ENCODE measurements at places on chromosomes 11 and 22.

DNA sequence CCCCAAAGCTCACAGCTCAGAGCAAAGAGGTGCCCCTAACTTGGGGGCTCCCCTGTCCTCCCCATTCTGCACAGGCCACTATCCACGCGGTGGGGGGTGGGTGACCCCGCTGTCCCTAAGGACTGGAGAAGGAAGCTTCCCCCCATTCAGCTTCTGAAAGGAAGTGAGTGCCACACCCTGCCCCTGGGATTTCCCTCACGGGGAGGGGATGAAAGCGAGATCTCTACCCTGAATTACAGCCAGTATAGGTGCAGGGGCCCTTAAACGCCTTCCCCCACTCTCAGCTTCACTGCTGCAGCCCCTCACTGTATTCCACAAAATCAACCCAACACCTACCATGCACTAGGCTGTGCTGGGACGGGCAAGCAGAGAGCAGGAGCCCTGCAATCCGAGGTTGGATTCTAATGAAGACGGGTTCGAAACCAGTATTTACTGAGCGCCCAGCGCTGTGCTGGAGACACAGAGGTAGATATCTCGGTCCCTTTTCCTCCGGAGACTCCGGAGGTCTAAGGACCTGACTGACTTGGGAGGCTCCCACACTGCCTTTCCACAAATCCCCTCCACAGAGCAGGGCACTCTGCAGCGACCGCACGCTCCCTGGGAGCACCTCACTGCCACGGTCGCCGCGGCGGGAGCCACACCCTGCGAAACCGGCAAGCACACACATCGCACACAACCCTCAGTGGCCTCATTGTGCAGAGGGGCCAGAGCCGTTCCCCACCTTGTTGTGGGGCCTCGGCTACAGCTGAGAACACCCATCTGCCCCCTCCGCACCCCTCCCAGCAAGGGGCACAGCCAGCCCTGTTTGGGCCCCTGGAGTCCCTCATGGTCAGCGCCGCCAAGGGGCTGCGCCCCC is 1.8 kb downstream of the AHNAK start:
- peak; percentile 32 for DNase-seq

- no peak for DNase-seq
Observed at GRCh38 chr11:46534711-46535110, 59.1 kb downstream of the AMBRA1 start.

DNA sequence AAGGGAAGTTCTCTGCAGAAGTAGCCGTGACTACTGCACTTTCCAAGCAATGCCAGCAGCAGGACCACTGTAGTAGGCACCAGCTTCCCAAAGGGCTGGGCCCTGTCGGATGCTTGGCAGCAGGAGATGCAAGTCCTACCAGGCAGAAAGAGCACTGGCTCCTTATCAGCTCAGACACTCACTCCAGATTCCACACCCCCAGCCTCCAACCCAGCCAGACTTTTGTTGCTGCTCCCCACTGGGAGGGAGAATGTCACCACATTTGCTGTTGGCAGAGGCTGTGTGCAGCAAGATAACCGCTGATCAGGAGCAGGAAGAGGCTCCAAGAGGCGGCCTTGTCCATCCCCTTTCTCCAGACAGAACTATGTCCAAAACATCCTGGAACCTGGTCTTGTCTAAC is 118.7 kb downstream of the C11orf58 start:
- DNase-seq, result no peak

DNA sequence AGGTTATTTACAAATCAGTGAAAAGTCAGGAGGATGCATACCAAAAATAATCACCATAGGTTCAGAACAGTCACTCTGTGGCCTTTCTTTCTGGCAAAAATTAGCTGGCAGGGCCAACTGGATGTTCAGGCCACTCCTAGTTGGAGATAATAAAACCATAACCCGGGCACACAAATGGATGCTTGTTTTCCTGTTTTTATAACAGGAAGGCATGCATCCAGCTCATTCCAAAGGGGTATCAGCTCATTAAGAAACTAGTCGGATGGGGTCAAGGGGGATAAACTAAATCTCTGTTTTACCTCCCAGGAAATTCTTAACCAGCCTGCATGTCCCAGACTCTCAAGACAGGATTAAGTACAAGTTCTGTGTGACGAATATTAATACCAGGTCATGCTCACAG is 81.0 kb downstream of the FBXO7 start:
- no peak for DNase-seq

DNA sequence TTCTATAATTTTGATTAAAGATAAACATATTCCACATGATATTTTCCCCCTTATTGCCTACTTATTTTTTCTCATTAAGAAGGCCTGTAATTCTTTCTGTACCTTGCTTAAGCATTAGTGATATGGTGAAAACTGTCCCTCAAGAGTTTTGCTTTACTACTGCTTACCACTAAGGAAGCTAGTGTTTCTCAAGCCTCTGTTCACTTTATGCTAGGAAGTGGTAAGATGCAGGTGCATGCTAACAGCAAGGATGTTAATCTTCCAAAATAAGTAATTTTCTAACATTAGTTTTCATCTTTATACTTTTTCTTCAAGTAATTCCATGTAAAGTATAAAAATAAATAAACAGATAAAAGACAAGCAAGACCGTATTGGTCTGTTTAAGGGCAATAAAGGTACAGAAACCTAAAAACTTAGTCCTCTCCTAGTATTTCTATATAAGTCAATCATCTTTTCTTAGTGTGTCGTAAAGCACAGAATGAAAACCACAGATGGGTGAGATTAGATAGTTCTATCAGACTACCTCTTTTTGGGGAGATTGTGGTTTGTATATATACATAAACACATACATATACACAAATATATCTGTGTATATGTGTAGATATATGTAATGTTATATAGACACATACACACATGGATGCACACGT is 731.0 kb upstream of the CNTN5 start:
- DNase-seq, result no peak

GRCh38 chr11:32891657-32892354 is 805 bp upstream of the QSER1 start:
- DNase-seq, result peak; percentile 19

GRCh38 chr11:76120513-76121101 is 85.7 kb downstream of the WNT11 start:
- DNase-seq, result peak; percentile 83

DNA sequence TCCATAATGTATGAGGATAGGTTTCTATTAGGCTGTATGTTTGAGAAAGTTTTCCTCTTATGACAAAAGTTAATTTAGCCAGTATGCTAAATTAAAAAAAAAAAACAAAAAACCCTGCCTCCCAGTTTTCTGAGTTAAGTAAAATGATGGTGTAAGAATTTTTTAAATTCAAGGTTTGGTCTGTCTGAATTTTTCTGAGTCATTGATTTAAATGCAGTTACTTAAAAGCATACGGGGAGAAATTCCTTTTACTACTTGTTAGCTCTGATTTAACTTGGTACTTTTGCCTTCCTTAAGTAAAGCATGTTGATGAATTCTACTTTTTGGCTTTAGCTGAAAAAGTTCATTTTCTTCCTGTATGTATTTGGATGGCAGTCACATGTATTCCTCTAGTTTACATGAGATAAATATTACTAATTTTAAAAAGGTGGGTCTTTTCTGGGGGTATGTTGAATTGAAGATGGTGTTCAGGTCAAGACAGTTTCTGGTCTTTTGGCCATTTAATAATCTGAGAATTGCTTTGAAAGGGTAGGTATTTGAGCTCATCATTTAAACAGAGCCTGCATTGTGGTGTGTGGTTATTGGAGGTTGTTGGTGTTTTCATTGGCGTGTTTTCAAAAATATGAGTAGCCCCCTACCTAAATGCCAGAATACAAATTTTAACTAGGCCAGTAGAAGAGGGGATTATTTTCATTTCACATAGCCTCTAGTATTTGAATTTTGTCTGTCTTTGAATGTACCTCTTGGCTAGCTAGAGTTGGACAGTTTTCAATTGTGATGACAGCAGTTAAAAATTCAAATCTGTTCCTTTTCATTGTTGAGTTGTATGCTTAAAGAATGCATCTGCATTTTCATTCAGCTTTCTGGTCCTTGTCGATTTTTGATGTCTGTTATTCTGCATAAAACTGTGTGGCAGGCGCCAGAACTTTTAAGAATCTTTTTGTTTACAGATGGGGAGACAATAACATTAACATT is 64.7 kb downstream of the MTMR3 start:
- DNase-seq, result peak; percentile 85

GRCh38 chr11:122747351-122747781 is 90.9 kb upstream of the CRTAM start:
- no peak for DNase-seq

Data from HAP-1 (cell line).